Breast epithelium (tissue), 4 donors: ENCODE measurements at places on chromosomes 2 and 18. TPM values are rescaled to one million over a fixed set of nuclear protein-coding genes. Genes with fewer than 3 reads are reported as not detected.

DNA sequence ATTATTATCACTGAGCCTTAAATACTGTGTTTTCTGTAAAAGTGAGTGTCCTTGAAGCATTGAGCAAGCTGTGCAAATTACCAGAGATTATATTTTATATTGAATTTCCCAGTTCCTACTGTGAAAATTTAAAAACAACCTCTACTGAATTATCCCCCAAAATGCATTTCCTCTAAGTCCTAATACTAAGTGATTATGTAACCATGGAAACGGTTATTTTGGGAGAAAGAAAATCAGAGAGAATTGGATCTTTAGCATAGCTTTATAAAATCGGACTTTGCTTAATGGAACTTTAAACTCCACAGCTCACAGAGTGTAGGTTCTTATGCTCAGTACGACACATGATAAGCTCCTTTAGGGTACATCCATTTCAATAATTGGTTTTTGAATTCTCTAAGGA lies 19.3 kb upstream of the CHMP1B start:
- no peak overlapping the region for H3K4me3 ChIP-seq
- H3K36me3 ChIP-seq, result no peaks in the 10 kb centered on the region
- H3K27me3 ChIP-seq, result no peaks in the 10 kb centered on the region
- DNase-seq, result no peak

GRCh38 chr2:20182241-20182931 lies 42.5 kb downstream of the SDC1 start:
- DNase-seq, result peak; percentile 53
- no peaks in the 10 kb centered on the region for H3K36me3 ChIP-seq
- no peak overlapping the region for H3K27ac ChIP-seq
- H3K4me1 ChIP-seq, result no peaks in the 10 kb centered on the region
- H3K4me3 ChIP-seq, result no peak overlapping the region
- H3K27me3 ChIP-seq, result no peaks in the 10 kb centered on the region

Gene EHBP1
- 118 TPM for total RNA-seq

- H3K27ac ChIP-seq, result no peak overlapping the region
- H3K27me3 ChIP-seq, result no peaks in the 10 kb centered on the region
- H3K4me3 ChIP-seq, result no peak overlapping the region
- H3K4me1 ChIP-seq, result no peaks in the 10 kb centered on the region
- DNase-seq, result no peak
Observed at GRCh38 chr2:14261771-14262170, 370.7 kb upstream of the LRATD1 start.

DNA sequence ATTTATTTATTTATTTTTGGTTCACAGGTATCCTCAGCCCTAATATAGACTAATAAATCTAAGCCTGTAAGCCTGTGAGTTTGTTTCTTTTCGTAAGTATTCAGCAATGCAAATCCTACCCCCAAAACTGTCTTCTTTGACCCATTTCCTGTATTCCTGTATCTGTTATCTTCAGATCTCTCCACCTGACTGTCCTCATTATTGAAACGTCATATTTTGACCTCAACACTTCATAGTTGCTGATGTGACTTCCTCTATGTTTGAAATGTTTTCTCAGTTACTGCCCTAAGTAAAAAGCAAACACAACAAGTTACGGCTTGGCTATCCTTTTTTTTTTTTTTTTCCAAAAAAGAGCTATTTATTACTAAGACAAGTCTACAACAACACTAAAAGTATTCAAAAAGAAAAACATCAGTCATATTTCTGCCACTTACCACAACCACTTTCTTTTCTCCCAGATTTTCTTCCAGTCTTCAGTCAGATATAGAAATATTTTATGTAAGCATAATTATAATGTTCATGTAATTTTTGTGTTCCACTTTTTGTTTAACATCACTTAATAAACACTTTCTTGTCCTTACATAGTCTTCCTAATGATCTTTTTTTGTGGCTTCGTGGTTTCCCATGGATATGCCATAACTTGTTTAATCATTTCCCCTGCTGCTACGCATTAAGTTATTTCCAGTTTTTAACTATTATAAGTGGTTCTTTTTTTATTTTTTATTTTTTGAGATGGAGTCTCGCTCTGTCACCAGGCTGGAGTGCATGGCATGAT lies 45.0 kb upstream of the EML4 start:
- H3K4me3 ChIP-seq, result no peak overlapping the region
- no peaks in the 10 kb centered on the region for H3K36me3 ChIP-seq
- peaks cover 12% of the 10 kb centered on the region for H3K4me1 ChIP-seq
- no peak overlapping the region for H3K27ac ChIP-seq
- H3K27me3 ChIP-seq, result no peaks in the 10 kb centered on the region

GRCh38 chr2:9178904-9179571 lies 27.6 kb upstream of the ASAP2 start:
- no peak for DNase-seq
- peaks cover 4% of the 10 kb centered on the region for H3K4me1 ChIP-seq
- no peaks in the 10 kb centered on the region for H3K27me3 ChIP-seq
- H3K4me3 ChIP-seq, result no peak overlapping the region

DNA sequence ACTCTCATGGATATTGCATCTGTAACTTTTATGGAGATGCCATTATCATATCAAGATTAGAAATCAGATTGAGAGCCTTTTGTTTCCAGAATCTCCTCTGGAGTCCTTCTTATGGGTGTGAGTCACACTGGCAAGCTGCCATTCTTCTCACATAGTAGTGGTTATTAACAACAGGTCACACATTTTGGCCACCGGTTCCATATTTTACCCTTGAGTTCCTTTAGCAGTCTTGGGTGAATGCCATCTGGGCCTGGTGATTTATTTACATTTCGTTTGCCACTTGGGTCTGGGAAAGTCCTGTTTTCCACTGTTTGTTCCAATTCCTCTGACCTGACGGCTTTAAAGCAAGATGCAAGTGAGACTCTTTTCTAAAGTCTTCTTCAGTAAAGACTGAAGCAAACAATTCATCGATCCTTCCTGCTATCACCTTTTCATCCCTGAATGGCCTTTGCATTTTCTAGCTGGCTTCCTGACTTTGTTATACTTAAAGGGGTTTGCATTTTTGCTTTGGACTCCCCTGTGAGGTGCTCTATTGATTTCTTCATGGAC lies 80.5 kb upstream of the CAVIN2 start:
- no peak overlapping the region for H3K4me3 ChIP-seq
- no peak overlapping the region for H3K27ac ChIP-seq
- DNase-seq, result no peak
- H3K27me3 ChIP-seq, result no peaks in the 10 kb centered on the region
- no peaks in the 10 kb centered on the region for H3K4me1 ChIP-seq

- H3K27ac ChIP-seq, result peak overlapping the region; percentile 60
- DNase-seq, result no peak
- no peak overlapping the region for H3K4me3 ChIP-seq
- H3K27me3 ChIP-seq, result no peaks in the 10 kb centered on the region
- H3K4me1 ChIP-seq, result no peaks in the 10 kb centered on the region
Observed at GRCh38 chr2:160076914-160077313, 14.5 kb upstream of the PLA2R1 start.
